Activated naive CD8-positive, alpha-beta T cell treated with anti-CD3 and anti-CD28 coated beads, Interleukin-2, amount 10 ng/mL, durations not matched to agents 7 days and 5 days (primary cell): ENCODE measurements at places on chromosomes 2 and 18. TPM values are rescaled to one million over a fixed set of nuclear protein-coding genes. Genes with fewer than 3 reads are reported as not detected.

The HOXD9 gene
- total RNA-seq, result not detected

DNA sequence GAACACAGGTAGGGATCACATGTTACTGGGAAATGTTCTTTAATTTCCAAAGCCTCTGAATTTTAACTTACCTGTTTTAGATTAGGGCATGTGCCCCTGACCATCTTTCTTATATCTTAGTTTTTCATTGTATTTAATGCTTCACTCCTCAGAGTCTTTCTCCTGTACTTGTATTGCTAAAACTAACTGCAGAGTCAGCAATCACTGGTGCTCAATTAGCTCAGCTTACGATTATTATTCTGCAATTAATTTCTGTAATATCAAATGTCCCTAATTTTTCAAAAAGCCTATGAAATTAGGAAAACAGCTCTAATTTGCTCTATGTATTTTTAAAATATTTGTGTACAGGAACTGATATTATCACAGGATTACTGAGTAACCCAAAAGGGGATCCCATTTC, 693.2 kb upstream of the SLC8A1 start:
- H3K36me3 ChIP-seq, result no peaks in the 10 kb centered on the region
- no peak for DNase-seq
- H3K4me3 ChIP-seq, result no peak overlapping the region
- no peak overlapping the region for H3K27ac ChIP-seq
- H3K4me1 ChIP-seq, result no peaks in the 10 kb centered on the region

DNA sequence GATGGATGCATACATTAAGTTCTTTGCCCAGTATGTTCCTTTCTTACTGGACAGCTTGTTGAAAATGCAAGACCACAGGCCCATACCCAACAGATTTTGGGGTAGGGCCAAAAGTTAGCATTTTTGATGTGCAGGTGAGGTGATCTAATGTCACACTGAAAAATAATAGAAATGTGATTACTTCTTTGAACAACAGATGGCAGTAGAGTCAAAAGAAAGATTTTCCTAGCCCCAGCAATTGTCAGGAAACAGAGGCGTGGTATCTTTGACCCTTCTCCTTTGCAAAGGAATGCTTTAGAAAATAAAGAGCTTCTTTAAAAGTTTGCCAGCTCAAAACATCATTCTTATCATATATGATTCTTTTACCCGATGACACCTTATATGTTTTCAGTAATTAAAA, 343.6 kb upstream of the SYT4 start:
- peaks cover 2% of the 10 kb centered on the region for H3K27me3 ChIP-seq
- H3K36me3 ChIP-seq, result no peaks in the 10 kb centered on the region
- H3K4me1 ChIP-seq, result no peaks in the 10 kb centered on the region
- no peak for DNase-seq

DNA sequence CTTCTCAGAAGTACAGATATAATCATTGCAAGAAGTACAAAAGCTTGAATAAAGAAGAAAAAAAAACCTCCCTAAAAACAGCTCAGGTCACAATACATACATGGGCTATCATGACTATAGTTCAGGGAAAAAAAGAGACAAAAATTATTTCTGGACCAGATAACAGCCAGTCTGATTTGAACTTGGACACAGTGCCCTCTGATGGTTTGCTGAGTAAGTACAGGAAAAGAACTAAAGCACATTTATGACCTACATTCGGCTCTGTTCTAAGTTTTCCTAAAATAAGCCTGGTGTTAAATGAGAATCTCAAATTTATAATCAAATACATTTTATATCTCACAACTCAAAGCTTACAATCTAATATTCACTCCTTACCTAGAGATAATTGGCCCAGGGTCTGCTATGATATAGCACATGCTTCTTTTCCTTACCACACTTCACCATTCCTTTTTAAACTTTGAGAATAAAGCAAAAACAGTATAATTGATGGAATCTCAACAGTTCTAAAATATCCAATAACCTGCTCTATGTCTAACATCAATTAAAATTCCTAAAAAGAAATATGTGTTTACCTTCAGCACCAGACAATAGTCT, 81.1 kb downstream of the RAPH1 start:
- no peak for DNase-seq
- H3K4me1 ChIP-seq, result peaks cover 1% of the 10 kb centered on the region
- H3K4me3 ChIP-seq, result no peak overlapping the region
- no peaks in the 10 kb centered on the region for H3K27me3 ChIP-seq
- H3K27ac ChIP-seq, result no peak overlapping the region

- no peaks in the 10 kb centered on the region for H3K36me3 ChIP-seq
- no peaks in the 10 kb centered on the region for H3K4me1 ChIP-seq
- no peaks in the 10 kb centered on the region for H3K27me3 ChIP-seq
- no peak overlapping the region for H3K27ac ChIP-seq
- no peak for DNase-seq
- no peak overlapping the region for H3K4me3 ChIP-seq
These were observed 228.7 kb downstream of the TXNL1 start for GRCh38 chr18:56409736-56410135.
